ENCODE measurements at places on chromosomes 13 and 19.

DNA sequence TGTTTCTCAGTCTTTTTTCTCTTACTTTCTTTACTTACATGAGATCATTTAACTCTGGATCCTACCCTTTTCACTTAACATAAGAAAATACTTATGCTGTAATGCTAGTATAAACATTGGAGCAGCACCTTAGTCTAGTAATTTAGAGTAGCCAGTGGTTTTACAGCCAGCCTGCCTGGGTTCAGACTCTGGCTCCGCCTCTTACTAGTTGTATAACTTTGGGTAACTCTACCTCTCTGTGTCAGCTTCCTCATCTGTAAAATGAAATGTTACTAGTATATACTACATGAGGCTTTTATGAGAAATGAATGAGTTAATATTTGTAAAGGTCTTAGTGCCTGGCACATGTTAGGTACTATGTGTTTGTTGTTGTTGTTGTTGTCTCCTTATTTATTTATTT lies 5.6 kb downstream of the CDADC1 start:
- no peak for DNase-seq

DNA sequence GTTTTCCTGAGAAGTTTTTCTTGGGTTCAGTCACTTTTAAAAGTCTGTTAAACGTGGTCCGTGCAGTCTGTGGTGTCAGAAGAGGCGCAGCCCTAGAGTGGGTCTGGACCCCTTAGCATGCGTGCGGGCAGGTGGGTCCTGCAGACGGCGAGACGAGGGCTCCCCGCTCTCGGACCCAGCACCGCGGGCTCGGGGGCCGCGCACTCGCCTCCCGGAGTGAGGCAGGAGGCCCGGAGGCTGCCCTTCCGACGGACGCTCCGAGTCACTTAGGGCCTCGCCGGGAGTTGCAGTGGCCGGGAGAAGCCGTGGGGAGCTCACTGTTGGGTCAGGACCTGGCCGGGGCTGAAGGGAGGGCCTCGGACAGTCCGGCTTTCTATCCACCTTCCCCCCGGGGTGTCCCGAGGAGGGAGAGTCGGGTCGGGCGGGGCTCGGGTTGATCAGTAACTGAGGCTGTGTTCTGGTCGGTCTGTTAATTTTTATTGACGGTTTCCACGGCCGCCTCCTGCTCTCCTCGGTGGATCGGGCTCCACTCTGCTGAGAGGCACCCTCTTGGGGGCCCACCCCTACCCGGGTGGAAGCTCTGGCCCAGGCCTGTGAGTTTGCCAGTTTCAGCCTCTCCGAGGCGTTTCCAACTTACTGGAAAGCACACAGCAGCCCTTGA lies 1.3 kb downstream of the PTBP1 start:
- peak; percentile 72 for DNase-seq

DNA sequence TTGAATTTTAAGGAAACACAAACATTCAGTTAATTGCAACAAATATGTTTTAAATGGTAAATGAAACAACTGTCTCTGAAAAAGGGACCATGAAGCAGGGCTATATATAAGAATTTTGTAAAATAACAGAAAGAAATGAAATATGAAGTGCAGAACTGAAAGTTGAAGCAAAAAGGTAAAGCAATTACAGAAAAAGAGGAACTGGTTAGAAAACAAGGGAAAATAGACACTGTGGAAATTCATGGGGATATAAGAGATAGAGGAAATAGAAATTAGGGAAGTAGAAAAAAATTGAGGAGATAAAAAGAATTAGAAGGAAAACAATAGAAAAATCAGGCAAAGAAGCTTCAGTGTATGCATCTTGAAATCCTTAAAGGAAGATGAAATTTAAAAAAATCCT lies 40.0 kb upstream of the TDRD3 start:
- DNase-seq, result no peak

- DNase-seq, result no peak
These were observed 55.1 kb upstream of the STARD13 start for GRCh38 chr13:33340631-33341030.
